ENCODE measurements at places on chromosomes 6 and 20.

GRCh38 chr6:146851837-146852236 is 253.1 kb downstream of the ADGB start:
- H3K27ac ChIP-seq: no peak overlapping the region
- H3K4me3 ChIP-seq: no peak overlapping the region
- H3K4me1 ChIP-seq: peaks cover 8% of the 10 kb centered on the region
- peaks cover 4% of the 10 kb centered on the region for H3K36me3 ChIP-seq
- DNase-seq: no peak

GRCh38 chr20:9078826-9079731 is 10.2 kb downstream of the PLCB4 start:
- H3K36me3 ChIP-seq: no peaks in the 10 kb centered on the region
- no peak for DNase-seq
- H3K27me3 ChIP-seq: no peaks in the 10 kb centered on the region
- no peak overlapping the region for H3K27ac ChIP-seq
- H3K4me1 ChIP-seq: no peaks in the 10 kb centered on the region
- no peak overlapping the region for H3K4me3 ChIP-seq

DNA sequence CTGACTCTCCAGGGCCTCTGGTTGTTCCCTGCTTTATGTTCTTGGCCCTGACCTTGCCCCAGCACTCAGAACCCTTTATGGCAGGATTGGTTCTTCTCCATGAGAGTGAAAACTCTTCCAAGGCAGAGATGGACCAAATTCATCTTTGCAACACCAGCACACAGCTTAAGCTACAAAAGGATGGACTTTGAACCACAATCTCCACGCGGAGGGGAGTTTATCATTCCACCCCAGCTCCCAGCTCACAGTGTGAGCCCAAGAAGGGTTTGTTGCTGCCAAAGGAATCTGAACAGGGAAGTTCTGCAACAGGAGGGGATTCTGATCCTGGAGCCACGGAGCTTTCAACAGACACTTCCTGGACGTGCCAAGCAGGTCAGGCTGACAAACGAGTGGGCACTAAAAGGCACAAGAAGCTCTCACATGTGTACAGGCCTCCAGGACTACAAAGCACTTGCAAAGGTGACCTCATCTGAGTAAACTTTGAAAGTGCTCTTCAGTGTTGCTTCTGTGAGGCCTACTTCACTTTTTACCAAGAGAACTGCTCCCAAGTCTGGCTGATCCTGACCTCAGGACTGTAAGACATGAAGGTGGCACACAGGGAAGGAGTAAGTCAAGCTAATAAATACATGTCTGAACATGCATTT is 8.9 kb downstream of the FITM2 start:
- H3K4me1 ChIP-seq: peaks cover 10% of the 10 kb centered on the region
- no peak for DNase-seq
- no peaks in the 10 kb centered on the region for H3K36me3 ChIP-seq

DNA sequence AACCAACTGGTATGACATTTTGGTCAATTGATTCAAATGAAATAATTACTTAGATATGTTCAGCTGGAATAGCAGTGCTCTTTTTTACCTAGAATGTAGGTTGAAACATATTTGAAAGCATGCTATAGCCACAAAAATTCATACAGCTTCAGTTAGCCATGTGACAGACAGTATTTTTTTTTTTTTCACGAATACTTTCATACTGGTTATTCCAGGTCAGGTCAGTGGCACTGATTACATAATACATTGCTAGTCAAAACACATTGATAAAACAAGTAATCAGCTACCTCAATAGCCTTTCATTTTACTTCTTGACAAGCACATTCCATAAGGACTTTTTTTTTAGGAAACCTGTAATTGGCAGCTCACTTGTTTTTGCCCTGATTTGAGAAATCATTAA is 222.6 kb downstream of the EYA4 start:
- H3K27ac ChIP-seq: no peak overlapping the region
- H3K36me3 ChIP-seq: no peaks in the 10 kb centered on the region
- DNase-seq: no peak
- no peak overlapping the region for H3K4me3 ChIP-seq
- no peaks in the 10 kb centered on the region for H3K27me3 ChIP-seq
- H3K4me1 ChIP-seq: no peaks in the 10 kb centered on the region

- H3K27ac ChIP-seq: no peak overlapping the region
- no peak for DNase-seq
- H3K27me3 ChIP-seq: no peaks in the 10 kb centered on the region
- H3K36me3 ChIP-seq: peaks cover 2% of the 10 kb centered on the region
- no peaks in the 10 kb centered on the region for H3K4me1 ChIP-seq
These were observed 715.6 kb downstream of the QKI start for GRCh38 chr6:164130151-164130550.

GRCh38 chr6:87196275-87196842 is 41.0 kb downstream of the ZNF292 start:
- no peak overlapping the region for H3K4me3 ChIP-seq
- H3K27me3 ChIP-seq: no peaks in the 10 kb centered on the region

GRCh38 chr6:166514196-166514595 is 72.3 kb downstream of the RAMACL start:
- DNase-seq: no peak
- no peak overlapping the region for H3K4me3 ChIP-seq
- H3K36me3 ChIP-seq: peaks cover 2% of the 10 kb centered on the region
- no peaks in the 10 kb centered on the region for H3K27me3 ChIP-seq
- H3K4me1 ChIP-seq: peaks cover 9% of the 10 kb centered on the region

DNA sequence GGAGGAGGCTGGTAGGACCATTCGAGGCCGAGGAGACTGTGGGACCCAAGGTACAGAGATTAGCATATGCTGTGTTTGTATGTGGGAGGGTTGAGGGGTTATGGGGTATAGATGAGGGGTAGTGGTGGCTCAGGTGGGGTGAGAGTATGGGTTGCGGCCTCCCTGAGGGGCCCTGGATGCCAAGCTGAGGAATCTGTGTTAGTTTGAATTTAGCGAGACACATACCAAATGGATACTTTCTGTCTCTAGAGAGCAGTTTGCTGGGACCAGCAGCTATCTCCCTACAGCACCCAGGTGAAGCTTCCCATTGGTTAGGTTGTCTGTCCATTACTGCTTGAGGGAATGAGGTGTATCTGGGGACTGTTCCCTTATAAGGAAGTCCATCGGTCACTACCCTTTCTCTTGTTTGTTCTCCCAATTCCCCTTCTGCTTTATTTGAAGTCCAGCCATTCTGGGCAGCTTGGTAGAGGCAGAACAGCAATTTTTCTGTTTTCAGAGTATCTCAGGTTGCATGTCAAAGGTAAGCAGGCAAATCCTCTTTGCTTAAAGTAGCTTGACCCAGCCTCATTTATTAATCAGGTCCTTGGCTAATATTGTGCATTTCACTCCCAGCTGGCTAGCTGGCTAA is 15.2 kb downstream of the CHMP4B start:
- no peak for DNase-seq
- peaks cover 49% of the 10 kb centered on the region for H3K4me1 ChIP-seq
- H3K4me3 ChIP-seq: peak overlapping the region; percentile 1
- H3K27me3 ChIP-seq: no peaks in the 10 kb centered on the region
- H3K36me3 ChIP-seq: peaks cover 17% of the 10 kb centered on the region

DNA sequence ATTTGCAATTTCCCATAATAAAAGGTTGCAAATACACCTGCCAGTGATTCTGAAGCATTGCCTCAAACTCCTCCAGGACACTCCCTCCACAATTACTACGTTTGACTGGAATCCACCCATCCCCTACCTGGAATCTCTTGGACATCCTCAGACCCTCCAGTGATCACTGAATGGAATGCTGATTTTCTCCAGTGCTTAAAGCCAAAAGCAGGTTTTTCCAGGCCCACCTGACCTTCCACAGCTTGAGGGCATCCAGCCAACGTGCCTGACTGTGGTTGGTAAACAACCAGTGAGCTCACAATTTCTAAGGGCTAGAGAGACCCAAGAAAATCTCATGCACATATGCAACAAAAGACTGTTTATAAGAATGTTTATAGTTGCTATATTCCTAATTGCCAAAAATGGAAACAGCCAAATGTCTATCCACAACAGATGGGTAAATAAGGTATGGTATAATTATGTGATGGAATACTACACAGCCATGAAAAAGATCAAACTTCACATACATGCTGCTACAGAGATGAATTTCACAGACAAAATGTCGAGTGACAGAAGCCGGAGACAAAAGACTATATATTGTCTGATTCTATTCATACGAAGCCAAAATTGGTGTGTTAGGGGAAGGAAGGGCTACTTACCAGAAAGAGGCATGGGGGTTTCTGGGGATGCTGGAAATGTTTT is 147.1 kb upstream of the RREB1 start:
- H3K4me1 ChIP-seq: peaks cover 2% of the 10 kb centered on the region
- H3K4me3 ChIP-seq: no peak overlapping the region
- no peaks in the 10 kb centered on the region for H3K36me3 ChIP-seq
- H3K27ac ChIP-seq: no peak overlapping the region

- H3K4me1 ChIP-seq: no peaks in the 10 kb centered on the region
- no peaks in the 10 kb centered on the region for H3K36me3 ChIP-seq
- DNase-seq: no peak
- H3K27ac ChIP-seq: no peak overlapping the region
These were observed 25.7 kb upstream of the POU3F2 start for GRCh38 chr6:98808541-98809210.

DNA sequence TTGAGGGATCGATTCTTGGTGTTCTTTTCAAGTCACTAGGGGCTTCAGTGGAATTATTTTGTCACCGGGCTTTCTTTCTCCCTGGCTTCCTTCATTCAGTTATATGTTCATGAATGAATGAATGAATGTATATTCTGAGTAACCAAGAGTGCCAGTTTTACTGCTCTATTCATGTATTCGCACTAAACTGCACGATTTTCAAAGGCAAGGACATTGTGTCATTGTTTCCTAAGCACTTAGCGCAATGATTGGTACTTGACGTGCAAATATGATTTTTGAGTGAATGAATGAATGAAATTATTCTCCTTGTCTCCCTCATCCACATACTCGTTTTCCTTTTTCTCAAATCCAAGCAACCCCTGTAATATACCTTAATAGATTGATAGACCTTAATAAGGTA is 822 bp downstream of the AFG1L start:
- H3K27ac ChIP-seq: peak overlapping the region; percentile 100
- peaks cover 7% of the 10 kb centered on the region for H3K4me1 ChIP-seq
- DNase-seq: no peak
- H3K27me3 ChIP-seq: no peaks in the 10 kb centered on the region

DNA sequence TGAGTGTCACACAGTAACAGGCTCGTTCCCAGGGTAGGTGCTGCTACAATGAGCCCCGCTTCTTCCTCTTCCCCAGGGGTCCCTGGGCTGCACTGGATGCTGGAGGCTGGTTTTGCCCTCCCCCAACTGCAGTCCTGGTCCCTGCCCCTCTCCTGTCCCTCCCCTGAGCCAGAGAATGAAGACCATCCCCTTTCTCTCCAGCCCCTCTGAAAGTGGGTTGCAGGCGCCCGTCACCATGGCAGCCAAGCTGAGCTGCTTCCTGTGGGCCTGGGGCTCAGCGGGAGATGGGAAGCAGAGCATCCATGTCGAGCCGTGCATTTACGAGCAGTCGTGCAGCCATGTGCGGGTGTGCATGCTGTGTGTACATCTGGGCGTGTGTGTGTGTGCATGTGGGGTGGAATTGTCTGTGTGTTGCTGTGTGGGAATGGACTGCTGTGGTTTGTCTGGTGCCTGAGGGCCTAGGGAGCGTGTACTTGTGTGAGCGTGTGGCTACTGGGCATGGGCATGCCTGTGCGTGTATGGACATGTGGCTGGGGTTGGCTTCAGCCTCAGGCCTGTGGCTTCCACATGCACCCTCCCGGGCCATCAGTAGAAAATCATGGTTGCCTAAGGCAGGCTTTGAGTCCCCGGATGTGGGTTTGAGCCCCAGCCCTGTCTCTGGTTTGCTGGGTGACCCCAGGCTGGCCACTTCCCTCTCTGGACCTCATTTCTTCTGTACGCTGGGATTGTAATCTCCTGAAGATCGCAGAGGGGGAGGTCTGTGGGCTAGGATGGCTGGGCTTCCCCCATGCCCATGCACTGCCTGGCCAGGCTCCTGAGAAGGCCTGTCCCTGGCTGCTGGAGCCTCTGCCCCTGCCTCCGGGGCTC is 48.8 kb downstream of the SRC start:
- no peaks in the 10 kb centered on the region for H3K4me1 ChIP-seq
- no peak overlapping the region for H3K27ac ChIP-seq
- H3K4me3 ChIP-seq: no peak overlapping the region
- H3K36me3 ChIP-seq: peaks cover 4% of the 10 kb centered on the region
- DNase-seq: no peak

DNA sequence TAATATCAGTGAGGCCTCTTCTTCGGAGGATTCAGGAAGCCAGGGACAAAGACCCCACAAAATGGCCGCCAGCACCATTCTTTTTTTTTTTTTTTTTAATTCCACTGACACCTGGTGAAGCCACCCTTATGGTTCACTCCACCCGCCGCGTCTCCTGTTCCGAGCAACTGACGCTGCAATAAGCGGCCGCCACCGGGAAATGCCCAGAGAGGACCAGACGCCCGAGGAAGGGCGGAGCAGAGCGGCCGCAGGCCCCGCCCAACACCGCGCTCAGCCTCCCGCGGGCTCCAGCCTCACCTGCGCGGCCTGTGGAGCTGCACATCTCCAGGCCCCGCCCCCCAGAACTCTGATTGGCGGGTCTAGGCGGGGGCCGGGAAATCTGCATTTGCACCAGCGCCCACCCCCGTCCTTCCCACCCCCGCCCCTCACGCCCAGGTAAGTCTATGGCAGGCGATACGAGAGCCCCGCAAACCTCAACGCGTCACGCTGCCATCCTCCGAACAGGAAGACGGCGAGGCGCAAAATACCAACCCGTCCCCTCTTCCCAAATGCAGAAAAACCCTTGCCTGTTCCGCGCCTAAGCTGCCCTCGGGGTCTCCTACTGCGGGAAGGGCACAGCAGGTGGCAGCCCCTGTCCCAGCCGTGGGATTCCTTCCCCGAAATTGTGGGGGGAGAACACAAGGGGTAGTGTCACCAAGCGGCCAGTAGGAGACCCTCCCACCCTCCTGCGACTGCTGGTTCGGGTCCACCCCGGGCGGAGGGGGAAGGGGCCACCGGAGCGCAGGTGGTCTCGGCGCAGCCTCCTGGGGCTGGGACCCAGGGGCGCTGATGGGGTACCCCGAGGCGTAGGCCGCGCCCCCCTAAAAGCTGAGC is 960 bp downstream of the ATP9A start:
- H3K27me3 ChIP-seq: peaks cover 14% of the 10 kb centered on the region
- peak; percentile 22 for DNase-seq
- H3K27ac ChIP-seq: no peak overlapping the region

- peak overlapping the region; percentile 60 for H3K4me3 ChIP-seq
- peak; percentile 77 for DNase-seq
- no peaks in the 10 kb centered on the region for H3K27me3 ChIP-seq
- H3K4me1 ChIP-seq: peaks cover 15% of the 10 kb centered on the region
- peak overlapping the region; percentile 56 for H3K27ac ChIP-seq
- H3K36me3 ChIP-seq: peaks cover 3% of the 10 kb centered on the region
These were observed 107.9 kb downstream of the MAP3K7 start for GRCh38 chr6:90478789-90479602.
